Right ventricle myocardium superior (tissue), 1 donor: ENCODE measurements at places on chromosomes 12 and 14. TPM values are rescaled to one million over a fixed set of nuclear protein-coding genes. Genes with fewer than 3 reads are reported as not detected.

The RBP5 gene
- total RNA-seq: 0.46 TPM

The TEX22 gene
- total RNA-seq: 1.9 TPM

The PRKCH gene
- 14.5 TPM for total RNA-seq

The PROX2 gene
- not detected for total RNA-seq

The ADSS1 gene
- total RNA-seq: 215 TPM

The KRT78 gene
- not detected for total RNA-seq

The CLEC6A gene
- total RNA-seq: not detected

The TTC9 gene
- 0.91 TPM for total RNA-seq

The SERPINA10 gene
- not detected for total RNA-seq

The DPPA3 gene
- total RNA-seq: not detected

The PLXNC1 gene
- total RNA-seq: 3.3 TPM

The EXOC3L4 gene
- 0.38 TPM for total RNA-seq

The TRIM9 gene
- total RNA-seq: 0.40 TPM

The MARS1 gene
- 63.5 TPM for total RNA-seq

The CLEC14A gene
- total RNA-seq: 28.8 TPM

The C12orf50 gene
- total RNA-seq: 0.11 TPM

The ADAMTS20 gene
- total RNA-seq: not detected

The SLCO1C1 gene
- total RNA-seq: 0.94 TPM

The CAPZA3 gene
- not detected for total RNA-seq

The MSI1 gene
- 5.4 TPM for total RNA-seq

The ANHX gene
- total RNA-seq: not detected

The SERPINA1 gene
- 5.0 TPM for total RNA-seq

The POTEM gene
- not detected for total RNA-seq

The CREBL2 gene
- total RNA-seq: 16.7 TPM
